LoVo (cell line): ENCODE measurements at places on chromosomes 12 and 14.

- DNase-seq: no peak
Measured at GRCh38 chr12:128971802-128972201, 118.5 kb downstream of the GLT1D1 start.

DNA sequence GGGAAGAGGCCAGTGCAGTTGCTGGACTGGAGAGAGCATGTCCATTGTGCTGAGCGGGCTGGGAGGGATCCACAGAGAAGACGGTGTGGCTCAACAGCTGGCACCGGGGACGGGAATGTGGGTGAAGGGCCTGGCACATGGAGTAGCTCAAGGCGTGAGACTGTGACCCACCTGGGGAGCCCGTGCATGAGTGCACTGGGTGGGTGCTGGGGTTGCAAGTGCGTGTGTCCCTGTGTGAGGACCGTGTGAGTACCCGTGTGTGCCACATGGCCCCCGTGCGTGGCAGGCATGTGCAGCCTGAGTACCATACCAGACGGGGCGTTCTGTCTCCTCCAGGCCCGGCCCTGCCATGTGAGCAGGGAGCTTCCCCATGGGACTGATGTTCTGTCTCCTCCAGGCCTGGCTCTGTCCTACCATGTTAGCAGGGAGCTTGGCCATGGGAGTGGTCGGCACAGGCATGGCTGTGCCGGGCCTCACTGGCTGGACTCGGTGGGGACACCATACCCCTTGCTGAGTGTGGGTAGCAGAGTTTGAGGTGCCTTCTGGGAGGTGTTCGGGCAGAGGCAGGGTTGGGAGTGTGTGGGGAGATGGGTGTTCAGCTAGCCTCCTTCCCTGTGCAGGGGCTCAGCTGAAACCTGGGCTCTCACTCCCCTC, 234.4 kb downstream of the TMEM121 start:
- no peak for DNase-seq

DNA sequence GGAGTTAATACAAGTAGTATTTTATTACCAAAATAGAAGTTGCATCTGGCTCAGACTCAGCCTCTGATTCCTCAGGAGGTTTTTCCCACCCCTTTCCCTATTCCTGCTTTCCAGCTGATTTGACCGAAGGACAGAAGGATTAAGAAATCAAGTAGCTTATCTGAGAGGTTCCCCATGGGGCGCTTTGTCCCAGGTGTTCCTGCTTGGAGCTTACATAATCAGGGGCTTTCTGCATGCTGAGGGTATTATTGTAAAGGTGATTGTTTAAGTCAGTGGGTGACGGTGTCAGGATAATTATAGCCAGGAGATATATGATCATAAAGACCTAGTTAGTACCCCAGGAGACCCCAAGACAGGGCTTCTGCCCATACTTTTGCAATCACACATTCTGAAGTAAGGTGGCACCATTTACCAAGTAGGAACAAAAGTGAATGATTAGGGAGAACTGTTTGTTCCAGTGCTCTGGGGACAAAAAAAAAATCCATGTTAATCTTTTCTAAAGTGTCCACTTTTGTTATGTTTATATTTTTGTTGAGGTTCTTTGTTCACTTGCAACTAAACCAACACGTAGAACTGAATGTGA, 921.3 kb downstream of the NRXN3 start:
- no peak for DNase-seq

DNA sequence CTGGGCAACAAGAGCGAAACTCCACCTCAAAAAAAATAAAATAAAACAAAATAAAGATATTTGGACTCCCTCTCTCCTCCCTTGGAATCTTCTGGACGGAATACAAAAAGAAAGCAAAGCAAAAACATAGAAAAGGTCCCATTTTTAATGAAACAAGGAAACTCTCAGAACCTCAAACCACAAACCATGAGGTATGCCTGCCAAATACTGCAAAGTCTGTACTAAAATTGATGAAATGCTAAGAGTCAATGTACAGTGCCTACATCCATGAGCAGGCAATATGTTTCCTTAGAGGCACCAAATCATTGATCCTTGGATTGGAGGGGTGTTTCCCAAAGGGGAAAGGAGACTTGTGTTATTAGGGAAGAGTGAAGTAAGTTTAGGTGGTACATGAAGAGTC, 8.2 kb upstream of the RPS6KA5 start:
- DNase-seq: no peak

DNA sequence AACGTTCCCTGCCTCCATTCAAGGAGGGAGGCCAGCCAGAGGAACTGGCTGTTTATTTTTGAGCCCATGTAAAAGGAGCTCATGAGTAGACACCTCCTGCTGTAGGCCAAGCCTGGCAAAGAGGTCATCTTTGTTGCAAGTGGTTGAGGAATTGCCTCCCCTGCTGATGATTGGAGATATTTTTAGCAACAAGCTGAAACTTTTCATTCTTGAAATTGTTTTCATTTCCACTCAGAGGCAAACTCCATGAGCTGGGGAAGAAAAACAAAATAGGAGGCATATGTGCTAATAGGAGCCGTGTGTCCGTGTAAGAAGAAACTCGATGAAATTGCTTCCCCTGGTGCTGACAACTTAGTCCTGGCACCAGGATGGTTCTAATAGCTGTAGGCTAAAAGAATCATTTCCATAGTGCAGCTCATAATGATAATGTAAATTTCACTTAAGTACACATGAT, 440.1 kb upstream of the FAR2 start:
- no peak for DNase-seq

DNA sequence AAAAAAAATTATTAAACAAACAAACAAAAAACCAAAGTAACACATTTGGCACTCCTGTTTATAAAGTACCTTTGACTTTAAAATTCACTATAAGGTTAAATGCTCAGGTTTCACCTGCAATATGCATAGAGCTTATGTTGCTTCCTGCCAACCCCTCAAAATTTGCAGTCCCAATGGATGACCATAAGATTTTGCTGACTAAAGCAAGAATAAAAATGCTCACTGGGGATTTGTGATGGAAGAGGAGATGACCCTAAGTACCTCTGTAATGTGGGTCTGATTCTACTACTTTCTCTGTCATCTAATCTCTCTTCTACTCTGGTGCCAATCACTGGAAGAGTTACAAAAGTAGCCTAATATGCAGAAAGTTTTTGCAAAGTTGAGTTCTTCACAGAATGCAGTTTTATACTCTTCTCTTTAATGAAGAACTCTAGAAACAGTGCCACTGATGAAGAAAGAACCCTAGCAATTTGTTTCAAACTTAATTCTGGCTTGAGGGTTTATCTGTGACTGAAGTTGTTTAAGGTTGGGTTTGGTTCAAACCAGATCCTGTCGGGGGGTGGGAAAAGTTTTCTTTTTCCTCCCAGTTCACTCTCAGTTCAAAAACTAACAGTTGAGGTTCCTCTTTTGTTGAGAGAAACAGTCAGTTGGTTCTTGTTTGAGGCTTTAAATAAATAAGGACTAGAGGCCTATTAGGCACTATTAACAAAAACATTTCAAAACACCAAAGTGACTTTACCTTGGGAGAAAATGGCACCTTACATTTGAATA, 10.9 kb downstream of the WASHC3 start:
- DNase-seq: no peak

GRCh38 chr12:113339540-113339939, 4.6 kb upstream of the SLC8B1 start:
- no peak for DNase-seq

DNA sequence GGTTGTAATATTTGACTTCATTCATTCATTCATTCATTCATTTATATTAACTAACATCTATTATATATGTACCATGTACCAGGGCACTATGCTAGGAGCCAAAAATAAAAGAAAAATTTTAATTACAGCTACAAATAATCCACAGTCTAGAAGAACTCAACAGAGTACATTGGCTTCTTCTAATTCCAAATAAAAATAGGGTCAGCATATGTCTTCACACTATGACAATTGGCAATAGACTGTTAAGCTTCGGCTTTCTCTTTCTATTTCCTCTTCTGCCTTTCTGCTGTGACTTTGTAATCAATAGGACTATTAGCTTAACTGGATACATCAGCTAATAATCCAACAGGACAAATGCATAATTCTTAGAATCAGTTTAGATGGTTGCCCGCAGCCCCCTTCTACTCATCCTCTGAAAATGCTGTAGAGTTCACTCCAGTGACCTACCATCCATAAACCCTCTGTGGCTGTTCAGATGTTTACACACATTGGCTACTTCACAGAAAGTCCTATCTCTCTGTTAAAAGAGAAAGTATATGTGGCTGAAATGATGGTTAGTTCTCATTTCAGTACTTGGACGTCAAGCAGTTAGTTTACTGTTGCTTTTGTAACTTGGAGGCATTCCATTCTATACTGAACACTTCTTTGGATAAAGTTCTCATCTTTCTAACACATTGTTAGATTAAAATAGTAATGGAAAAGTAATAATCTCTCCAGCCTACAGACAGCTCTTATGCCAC, 445.5 kb upstream of the GARIN6 start:
- no peak for DNase-seq

DNA sequence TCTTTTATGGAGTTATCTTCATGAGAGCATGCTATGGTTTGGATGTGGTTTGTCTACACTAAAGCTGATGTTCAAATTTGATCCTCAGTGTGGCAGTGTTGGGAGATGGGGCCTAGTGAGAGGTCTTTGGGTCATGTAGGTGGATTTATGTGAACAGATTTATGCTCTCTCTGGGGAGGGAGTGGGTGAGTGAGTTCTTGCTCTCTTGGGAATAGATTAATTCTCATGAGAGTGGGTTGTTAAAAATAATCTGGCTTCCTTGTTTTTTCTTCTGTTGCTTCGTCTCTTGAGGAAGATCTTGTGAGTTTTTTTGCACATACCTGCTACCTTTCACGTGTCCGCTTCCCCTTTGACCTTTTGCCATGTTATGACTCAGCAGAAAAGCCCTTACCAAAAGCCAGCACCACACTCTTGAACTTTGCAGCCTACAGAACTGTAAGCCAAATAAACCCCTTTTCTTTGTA, 20.5 kb downstream of the DERA start:
- DNase-seq: no peak

- no peak for DNase-seq
Measured at GRCh38 chr14:75247286-75247922, 31.2 kb upstream of the FOS start.

DNA sequence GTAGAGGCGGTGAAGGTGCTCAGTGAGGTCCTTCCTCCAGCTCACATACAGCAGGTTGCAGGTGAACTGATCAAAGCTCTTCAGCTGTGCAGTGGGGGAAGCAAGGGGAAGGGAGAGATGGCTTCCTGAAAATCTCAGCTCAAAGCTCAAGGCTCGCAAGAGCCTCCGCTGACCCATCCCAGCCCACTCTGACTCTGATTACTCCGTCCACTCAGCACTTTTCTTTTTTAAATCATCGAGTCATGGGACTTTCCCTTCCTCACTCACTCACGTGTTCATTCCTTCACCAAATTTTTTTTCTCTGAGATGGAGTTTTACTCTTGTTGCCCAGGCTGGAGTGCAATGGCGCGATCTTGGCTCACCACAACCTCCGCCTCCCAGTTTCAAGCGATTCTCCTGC, 4.7 kb downstream of the ABCD4 start:
- no peak for DNase-seq

DNA sequence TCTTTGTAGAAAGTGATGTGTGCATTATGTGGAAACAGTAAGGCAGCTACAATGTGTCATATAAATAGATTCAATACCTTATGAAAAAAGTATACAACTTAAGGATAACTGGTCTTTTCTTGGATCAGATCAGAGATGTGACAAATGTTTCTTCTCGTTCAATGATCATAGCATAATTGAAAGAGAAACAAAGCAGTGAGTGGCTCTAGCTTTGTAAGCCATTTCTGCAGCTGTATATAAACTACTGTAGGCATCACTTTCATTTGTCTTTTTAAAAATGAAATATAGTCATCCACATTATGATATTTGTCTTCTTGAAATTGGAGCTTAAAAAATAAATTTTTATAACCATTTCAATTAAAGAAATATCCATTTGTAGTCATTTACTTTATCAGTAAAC, 63.8 kb upstream of the LMO3 start:
- DNase-seq: no peak

- no peak for DNase-seq
Measured at GRCh38 chr14:23299986-23300686, 2.5 kb downstream of the PPP1R3E start.

- no peak for DNase-seq
Measured at GRCh38 chr12:71432936-71433335, 6.7 kb upstream of the LGR5 start.

- no peak for DNase-seq
Measured at GRCh38 chr12:18071336-18071735, 18.7 kb downstream of the RERGL start.

- DNase-seq: no peak
Measured at GRCh38 chr14:99408286-99408970, 72.2 kb downstream of the SETD3 start.

- DNase-seq: no peak
Measured at GRCh38 chr12:15984097-15984800, 73.1 kb downstream of the DERA start.

DNA sequence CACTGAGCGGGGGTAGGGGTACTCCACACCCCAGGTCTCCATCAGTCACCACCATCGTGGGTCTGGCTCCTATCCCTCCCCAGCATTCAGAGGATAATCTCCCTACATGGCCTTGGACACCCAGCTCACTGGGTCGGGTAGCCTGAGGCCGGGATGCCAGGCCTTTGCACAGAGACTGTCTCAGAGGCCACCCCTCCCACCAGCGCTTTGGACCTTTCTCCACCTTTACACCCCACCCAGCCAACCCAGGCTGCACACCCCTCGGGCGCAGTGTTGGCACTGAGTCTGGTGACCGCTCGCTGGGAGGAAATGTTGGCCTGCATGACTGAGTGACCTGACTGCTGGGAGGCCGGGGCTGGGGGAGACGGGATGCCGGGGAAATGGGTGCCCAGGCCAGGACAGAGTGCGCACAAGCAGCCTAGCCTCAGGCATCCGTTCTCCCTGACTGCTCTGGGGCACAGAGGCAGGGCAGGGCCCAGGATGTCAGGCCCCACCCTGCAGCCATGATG, 10.6 kb upstream of the LBHD2 start:
- DNase-seq: no peak

DNA sequence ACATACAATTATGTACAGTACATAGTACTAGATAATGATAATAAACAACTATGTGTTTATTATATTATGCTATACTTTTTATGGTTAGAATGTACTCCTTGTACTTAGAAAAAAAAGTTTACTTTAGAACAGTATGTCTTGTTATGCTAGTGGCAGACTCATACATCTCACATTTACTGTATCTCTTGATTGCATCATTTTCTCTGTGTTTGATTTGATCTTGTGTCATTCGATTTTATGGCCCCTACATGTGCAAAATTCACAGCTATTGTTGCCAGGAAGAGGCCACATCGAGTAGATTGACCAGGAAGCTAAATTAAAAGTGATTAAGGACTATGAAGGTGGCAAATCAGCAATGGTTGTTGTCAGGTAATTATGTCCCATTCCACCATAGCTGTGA, 153.0 kb downstream of the PCNX1 start:
- DNase-seq: no peak

GRCh38 chr12:57231276-57232021, 1.9 kb downstream of the SHMT2 start:
- DNase-seq: no peak

DNA sequence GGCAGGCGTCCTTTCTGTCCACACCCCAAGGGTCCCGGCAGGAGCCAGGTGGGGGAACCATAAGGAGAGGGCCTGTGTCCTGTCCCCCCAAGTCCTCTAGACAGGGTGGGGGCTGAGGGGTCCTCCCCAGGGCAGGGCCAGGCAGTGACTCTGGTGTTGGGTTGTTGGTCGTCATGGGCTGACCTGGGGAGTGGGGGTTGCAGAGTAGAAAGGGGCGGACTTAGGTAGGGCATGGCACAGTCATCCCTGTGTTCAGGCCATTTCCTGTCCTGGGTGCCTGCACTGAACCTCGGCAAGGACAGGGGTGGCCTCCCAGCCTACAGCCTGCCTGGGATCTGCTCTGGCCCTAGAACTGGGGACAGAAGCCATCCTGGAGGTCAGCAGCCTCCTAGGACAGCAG, 356.2 kb downstream of the TMEM121 start:
- no peak for DNase-seq

GRCh38 chr12:102120564-102120873, 536 bp downstream of the PARPBP start:
- peak; percentile 35 for DNase-seq
